Lung (tissue), 17 donors: ENCODE measurements at places on chromosomes 16 and 17.

DNA sequence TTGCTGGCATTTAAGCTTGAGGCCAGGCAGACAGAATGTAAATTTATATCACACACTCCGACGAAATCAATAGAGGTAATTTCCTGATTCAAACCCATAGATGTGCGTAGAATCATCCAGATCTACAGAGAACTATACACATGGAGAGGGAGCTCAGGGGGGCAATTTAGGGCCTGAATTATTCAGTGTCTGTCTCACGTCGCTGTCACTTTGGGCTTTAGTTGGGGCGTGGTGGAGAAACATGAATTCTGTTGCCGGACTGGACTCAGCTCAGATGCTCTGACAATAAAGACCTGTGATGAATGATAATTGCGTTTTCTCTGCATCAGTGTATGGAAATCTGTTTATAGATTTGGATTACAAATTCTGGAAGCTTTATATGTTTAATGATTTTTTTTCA lies 32.5 kb upstream of the HS3ST2 start:
- no peak overlapping the region for H3K27ac ChIP-seq
- H3K4me3 ChIP-seq: no peak overlapping the region
- DNase-seq: no peak
- H3K36me3 ChIP-seq: no peaks in the 10 kb centered on the region

DNA sequence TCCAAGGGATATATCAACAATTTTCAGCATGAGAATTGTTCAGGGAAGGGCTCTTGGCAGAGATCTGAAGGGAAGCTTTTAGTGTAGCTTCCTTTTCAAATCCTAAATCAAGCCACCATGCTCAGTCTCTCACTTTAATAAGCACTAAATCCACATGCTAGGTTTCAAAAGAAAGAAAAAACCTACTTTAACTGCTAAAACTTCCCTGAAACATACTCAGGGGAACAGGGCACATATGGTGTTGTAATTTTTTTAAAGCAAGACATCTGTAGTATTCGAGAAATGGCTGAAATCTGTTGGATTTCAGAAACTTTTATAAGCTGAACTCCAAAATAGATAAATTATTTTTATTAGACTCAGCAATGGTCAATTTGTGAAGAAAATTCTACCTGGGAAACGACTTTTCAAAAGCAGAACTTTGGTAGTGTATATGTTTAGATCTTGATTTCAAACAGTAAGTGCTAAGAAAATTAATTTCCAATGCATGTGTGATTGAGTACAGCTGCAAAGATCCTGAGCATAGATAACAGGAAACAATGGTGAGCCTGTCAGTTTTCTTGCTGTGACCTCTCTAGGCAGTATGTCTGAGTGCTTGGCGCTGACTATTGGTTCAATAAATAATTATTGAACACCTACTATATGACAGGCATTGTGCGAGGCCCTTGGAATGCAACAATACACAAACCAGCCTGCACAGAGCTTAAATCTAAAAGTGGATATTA lies 804.5 kb upstream of the SOX9 start:
- H3K27ac ChIP-seq: no peak overlapping the region
- no peak for DNase-seq
- H3K4me1 ChIP-seq: no peaks in the 10 kb centered on the region
- H3K4me3 ChIP-seq: no peak overlapping the region
- no peaks in the 10 kb centered on the region for H3K27me3 ChIP-seq

GRCh38 chr17:39195568-39196160 lies 1.8 kb downstream of the CACNB1 start:
- H3K4me1 ChIP-seq: no peaks in the 10 kb centered on the region
- H3K27ac ChIP-seq: peak overlapping the region; percentile 82

DNA sequence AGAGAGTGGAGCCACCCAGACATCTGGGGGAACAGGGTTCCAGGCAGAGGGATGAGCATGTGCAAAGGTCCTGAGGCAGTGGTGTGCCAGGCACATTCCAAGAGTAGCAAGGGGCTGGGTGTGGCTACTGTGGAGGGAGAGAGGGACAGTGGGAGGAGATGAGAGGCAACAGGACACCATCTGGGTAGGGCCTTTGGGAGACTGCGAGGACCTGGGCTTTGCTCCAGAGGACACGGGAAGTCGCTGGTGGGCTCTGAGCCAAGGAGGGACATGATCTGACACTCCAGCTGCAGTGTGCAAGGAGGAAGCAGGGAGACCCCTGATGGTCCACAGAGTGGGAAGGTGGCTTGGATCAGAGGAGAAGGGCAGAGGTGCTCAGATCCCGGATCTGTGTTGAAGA lies 56.7 kb upstream of the MED9 start:
- no peaks in the 10 kb centered on the region for H3K27me3 ChIP-seq
- H3K27ac ChIP-seq: no peak overlapping the region
- DNase-seq: peak; percentile 64
- H3K4me1 ChIP-seq: peaks cover 10% of the 10 kb centered on the region

DNA sequence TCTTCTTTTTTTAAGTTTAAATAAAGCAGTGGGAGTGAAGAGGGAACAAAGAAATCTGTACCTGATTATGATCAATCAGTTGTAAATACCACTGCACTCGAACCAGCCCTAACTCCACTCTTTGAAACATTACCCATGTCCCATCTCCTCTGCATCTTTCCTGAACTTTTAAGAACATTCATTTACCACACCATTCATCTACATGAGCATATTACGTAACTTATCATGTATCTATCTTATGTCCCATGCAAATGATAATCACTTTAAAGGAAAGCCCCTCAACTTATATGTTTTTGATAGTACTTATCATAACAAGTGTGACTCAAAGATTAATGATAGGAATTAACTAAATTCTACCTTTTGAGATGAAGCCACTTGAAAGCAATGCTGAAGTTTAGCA lies 10.7 kb upstream of the BRIP1 start:
- DNase-seq: no peak
- H3K27ac ChIP-seq: no peak overlapping the region
- H3K36me3 ChIP-seq: peaks cover 5% of the 10 kb centered on the region
- no peak overlapping the region for H3K4me3 ChIP-seq
